Naive thymus-derived CD8-positive, alpha-beta T cell (primary cell): ENCODE measurements at places on chromosomes 2 and 18.

DNA sequence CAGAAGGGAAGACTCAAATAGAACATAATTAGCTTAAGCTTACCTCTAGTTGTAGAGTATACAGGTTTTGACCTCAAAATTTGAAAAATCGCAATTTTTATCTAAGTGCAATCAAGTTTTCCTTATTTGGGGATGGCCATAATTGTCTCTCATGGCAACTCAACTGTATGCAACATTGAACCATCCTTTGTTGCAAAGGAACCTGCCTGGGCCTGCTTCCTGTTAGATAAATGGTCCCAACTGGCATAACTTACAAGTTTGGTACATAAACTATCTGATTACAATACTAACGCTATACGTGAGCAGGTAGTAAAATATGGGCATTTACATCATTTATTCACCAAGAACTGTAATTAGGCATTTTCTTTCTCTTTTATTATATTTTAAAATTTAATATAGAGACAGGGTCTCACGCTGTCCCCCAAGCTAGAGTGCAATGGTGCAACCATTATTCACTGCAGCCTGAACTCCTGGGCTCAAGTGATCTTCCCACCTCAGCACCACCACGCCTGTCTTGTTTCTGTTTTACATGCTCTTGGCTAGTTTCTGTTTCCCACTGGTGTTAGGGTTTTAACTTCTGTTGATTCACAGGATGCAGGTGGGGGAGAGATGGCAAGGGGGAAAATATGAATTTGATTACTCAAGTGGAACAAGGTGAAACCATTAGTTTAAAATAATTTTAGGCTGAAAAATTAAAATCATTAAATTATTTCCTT lies 55.3 kb upstream of the B3GNT2 start:
- no peak for DNase-seq

- DNase-seq: no peak
Observed at GRCh38 chr2:23757686-23758433, 169.1 kb downstream of the ATAD2B start.

DNA sequence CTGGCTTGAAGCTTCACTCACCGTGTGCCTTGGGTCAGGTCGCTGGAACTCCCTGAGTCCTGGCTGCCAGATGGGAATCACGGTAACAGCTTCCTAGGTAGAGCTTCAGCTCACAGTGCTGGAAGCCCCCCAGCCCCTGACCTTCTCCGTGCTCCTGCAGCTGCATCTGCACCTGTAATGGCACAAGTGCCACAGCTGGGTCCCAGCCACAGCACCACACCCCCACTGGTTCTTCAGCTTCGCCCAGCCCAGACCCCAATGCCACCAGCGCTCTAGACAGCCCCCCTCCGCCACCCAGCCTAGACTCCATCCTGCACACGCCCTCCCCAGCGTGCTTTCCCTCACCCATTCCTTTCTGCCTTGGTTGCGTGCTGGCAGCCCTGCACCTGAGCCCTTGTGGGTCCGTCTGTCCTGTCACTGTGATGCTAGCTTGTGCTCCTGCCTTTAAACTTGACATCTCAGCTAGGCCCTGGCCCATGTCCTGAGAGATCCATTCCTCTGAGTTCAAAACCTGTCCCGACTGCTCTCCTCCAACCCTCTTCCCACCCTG lies 7.6 kb upstream of the ESPNL start:
- DNase-seq: no peak

GRCh38 chr18:49814147-49814499 lies 790 bp upstream of the ACAA2 start:
- peak; percentile 21 for DNase-seq

- no peak for DNase-seq
Observed at GRCh38 chr2:172370821-172371455, 56.4 kb upstream of the ITGA6 start.

- no peak for DNase-seq
Observed at GRCh38 chr2:232518844-232519243, 1.3 kb upstream of the PRSS56 start.

DNA sequence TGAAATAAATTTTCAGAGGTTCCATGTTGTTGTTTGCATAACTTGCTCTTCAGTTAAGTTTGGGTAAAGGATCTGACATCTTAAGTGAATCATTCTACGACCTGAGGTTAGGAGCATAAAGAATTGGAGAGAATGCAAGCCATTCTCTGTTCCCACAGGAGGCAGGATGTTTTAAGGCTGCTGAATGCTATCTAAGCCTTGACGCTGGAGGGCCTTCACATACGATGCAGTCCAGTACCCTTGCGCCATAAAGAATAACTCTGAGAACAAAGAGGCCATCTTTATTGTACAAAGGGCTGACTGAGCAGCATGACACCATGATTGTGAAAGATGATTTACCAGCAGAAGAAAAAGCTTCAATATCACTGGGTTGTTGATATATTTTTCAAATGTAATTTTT lies 198.4 kb downstream of the NYAP2 start:
- no peak for DNase-seq

GRCh38 chr2:205564346-205565141 lies 117.8 kb upstream of the NRP2 start:
- no peak for DNase-seq

DNA sequence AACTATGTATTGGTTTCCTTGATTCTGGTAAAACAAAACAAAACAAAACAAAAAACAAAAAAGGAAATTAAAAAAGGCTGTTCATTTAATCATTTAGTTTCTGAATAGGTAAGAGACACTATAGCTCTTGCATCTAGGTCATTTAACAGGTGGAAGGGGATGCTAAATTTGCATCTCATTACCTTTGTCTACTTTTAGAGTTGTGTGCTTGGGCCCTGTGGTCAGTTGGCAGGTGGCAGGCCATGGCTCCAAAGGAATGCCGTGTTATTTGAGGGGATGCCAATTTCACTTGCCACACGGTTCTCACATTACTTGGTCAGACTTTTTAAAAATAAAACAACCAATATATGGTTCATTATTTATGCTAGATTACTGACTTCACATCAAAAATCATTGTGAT lies 9.2 kb downstream of the GALNT13 start:
- no peak for DNase-seq

DNA sequence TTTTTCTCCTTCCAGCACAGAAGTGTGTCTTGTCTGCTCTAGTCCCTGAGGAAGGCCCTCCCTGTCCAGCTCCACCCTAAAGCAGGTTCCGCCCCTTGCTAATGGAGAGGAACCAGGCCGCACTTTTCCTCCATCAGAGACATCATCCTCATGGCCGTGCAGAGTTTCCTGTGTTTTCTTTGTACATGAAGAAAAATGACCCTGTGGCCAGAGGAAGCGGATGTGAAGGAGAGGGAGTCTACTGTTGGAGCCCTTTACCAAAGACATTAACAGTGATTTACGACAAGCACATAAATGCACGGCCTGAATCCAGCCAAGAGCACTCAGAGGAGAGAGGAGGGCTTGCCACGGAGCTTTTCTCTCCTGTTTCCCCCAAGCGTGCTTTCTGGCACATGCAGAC lies 109.5 kb downstream of the RNF144A start:
- no peak for DNase-seq

DNA sequence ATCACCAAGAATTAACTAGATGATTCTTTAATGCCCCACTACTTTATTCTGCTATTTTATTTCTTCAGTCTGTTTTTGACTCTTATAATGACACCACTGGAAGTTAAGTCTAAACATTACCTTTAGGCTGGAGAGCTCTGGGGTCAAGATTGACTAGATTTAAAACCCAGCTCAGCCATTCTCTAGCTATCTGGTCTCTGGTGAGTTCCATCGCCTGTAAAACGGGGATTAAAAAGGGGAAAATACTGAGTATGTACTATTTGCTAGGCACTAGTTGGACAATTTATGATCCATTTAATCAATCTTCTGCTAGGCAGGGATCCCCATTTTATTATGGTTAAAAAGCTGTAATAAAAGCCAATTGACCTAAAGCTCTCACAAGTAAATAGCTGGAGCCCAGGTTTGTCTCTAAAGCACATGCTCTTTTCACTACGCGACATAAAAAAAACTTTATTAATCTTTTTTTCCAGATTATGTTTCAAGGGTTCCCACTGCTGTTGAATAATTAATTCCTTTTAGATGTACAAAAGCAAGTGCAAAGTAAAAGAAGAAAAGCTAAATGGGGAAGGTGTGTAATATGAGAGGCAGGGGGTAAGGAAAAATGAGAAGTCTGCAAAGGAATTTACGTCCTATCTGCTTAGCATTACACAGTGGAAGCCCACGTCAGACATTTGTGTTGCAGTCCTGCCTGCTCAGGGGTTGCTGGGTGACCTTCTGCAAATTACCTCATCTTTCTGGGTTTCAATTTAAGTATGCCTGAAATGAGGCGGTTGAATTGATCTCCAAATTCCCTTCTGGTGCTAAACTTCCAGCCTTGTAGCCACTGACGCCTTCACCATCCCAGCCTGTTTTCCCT lies 918 bp upstream of the NABP1 start:
- no peak for DNase-seq

- DNase-seq: no peak
Observed at GRCh38 chr2:122704109-122704563, 948.7 kb downstream of the TSN start.

DNA sequence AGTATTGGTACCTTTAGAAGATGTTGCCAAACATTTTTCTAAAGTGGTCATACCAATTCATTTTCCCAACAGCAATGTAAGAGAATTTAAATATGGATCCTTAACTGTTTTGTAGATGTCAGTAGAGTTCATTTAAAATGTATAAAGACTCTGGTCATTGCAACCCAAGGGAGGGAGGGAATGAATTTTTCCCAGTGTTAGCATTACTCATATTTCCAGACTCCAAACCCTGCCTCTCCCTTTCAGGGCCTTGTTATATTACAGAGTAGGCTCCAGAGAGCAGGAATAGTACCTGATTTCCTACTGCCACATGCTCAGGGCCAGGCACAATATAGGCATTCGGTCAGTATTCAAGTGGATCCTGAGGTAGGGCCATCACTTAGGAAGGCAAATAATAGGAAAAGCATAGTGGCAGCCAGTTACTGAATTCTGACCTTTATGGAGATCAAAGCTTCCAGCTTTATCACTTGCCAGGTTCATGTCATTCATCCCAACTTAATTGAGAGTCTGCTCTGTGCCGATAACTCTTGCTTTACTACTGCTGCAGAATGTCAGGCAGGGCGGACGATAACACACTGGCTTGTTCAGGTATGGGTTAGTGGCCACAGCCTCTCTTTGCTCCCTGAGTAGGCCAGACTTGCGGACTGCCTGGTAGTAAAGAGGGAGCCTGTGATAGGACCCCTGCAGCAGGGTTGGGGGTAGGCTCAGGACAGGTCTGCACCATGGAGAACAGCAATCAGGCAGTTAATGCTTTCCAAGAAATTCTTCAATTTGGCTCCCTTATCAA lies 75.3 kb downstream of the OSBPL6 start:
- DNase-seq: no peak

- no peak for DNase-seq
Observed at GRCh38 chr2:217864963-217865772, 137.6 kb downstream of the TNS1 start.

- no peak for DNase-seq
Observed at GRCh38 chr18:35203067-35203466, 37.8 kb upstream of the ZNF397 start.

DNA sequence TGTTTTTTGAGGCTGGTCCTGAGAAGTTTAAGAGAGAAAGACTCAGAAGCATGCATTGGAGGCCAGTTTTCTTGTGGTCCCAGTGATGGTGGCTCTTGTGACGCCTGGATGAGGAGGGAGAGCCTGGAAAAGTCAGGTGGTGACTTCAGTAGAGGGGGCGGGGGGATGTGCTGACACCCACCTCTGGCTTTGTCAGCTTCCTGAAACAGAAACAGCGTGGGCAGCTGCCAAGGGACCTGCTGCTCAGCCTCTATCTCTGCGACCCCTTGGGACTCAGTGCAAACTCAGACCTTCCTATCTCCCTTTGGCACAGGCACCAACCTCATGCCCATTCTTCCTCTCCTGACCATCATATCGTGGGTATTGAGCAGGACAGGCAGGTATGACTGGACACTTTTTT lies 6.4 kb downstream of the TGFBRAP1 start:
- no peak for DNase-seq

DNA sequence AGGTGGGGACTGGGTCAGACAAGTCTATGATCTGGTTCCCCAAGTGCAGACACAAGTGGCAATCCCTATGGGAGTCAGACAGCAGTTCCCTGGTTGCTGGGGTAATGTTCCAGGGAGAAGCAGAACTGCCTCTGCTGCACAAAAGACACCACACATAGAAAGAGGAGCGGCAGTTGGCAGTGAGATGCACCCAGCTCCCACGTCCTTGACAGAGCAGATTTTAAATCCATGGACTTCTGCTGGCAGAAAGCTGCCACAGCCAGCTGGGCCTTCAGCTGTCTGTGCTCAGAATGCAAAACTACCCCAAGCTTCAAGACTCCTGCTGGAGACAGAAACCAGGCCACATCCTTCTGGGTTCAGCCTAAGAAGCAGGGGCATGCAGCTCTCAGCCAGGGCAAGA lies 147.2 kb downstream of the ETAA1 start:
- no peak for DNase-seq

GRCh38 chr2:105744909-105745853 lies at the start of gene NCK2:
Gene NCK2, plus strand, starts transcription at chr2:105744912. Its CDS starts 110,152 bp downstream, at chr2:105855064.
- DNase-seq: peak; percentile 35

- no peak for DNase-seq
Observed at GRCh38 chr2:129008881-129009554, 690.4 kb upstream of the HS6ST1 start.

DNA sequence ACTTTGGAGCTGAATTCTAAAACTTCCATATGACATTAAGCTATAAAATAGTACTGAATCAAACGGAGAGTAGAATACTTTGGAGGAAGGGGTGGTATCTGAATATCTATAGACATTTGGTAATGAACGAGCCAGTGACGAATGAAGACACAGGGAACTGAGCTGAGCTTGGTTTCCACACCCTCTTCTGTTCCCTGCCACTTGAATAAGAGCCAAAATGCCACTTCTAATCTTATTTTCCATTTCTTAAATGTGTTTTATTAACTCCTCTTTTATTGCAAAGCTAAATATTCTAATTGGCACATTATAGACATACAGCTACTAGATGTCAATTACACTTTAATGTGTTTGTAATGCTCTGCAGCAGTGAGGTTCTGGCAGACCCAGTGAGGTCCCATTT lies 76.1 kb downstream of the AFF3 start:
- DNase-seq: no peak

DNA sequence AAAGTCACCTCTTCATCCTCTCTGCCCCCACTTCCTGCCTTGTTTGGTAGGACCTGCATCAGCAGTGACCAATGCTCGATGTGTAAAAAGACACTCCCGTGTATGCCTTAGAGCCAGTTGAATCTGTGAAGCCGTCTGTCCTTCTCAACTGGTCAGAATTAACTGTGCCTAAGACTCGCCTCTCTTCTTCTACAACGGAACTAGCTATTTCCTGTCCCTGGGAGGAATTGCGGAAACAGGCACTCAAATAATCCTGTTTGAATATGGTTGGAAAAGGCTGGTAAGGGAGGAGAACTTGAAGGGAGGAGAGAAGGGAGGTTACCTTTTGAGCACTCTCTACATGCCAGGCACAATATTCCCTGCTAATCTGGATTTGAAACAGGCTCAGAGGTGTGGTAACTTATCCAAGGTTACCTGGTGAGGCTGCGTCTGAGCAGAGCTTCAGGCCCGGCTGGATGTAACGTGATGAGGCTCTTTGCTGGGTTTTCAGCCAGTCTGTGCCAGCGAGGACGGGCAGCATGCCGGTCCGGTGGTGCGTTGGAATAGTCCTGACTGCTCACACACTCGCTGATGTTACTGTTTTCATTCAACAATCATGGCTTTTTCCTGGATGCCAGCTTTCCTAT lies 127.0 kb downstream of the FAM168B start:
- DNase-seq: no peak
